ENCODE measurements at places on chromosomes 12 and 14. TPM values are rescaled to one million over a fixed set of nuclear protein-coding genes. Genes with fewer than 3 reads are reported as not detected.

DNA sequence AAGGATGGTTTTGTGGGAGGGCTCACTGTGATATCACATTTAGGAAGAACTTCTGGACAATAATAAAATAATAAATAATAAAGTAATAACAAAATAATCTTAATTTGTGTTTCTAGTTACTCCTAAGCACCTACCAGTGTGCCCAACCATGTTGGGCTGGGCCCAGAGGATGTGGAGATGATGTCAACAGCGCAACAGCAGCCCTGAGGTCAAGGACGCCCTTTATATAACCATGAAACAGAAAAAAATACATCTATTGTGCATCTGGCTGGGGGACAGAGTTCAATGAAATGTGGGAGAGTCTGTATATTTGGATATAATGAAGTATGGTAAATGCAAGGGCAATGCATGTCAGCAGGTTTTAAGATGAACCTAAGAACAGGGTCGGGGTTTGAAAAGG is 552.8 kb downstream of the VRK1 start:
- no peaks in the 10 kb centered on the region for H3K27me3 ChIP-seq
- no peak overlapping the region for H3K4me3 ChIP-seq
- no peak for DNase-seq
- H3K4me1 ChIP-seq, result no peaks in the 10 kb centered on the region

- H3K27me3 ChIP-seq, result no peaks in the 10 kb centered on the region
- H3K4me1 ChIP-seq, result peaks cover 32% of the 10 kb centered on the region
- peak; percentile 27 for DNase-seq
Observed at GRCh38 chr12:124508381-124509079, 58.9 kb downstream of the NCOR2 start.

DNA sequence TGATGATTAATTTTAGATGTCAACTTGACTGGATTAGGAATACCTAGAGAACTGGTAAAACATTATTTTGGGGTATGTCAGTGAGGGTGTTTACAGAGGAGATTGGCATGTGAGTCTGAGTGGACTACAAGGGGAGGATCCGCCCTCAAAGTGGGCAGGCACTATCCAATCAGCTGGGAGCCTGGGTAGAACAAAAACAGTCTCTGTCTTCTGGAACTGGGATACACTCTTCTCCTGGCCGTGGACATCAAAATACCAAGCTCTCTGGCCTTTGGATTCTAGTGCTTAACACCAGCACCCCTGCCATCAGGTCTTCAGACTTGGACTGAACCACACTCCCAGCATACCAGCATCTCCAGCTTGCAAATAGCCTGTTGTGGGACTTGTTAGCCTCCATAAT is 4.4 kb upstream of the SCAF11 start:
- H3K4me3 ChIP-seq, result no peak overlapping the region
- H3K4me1 ChIP-seq, result no peaks in the 10 kb centered on the region
- no peaks in the 10 kb centered on the region for H3K36me3 ChIP-seq
- no peak overlapping the region for H3K27ac ChIP-seq
- no peaks in the 10 kb centered on the region for H3K27me3 ChIP-seq

CCDC197 gene
- total RNA-seq, result not detected
